ENCODE measurements at places on chromosomes 5 and 9.
A peak's percentile ranks its signal among the peaks of the same experiment; 100 is the strongest.

- no peak for DNase-seq
Observed at GRCh38 chr9:79759460-79759859, 187.7 kb downstream of the TLE4 start.

- DNase-seq = peak; percentile 89
Observed at GRCh38 chr5:96807075-96807654, 580 bp downstream of the ERAP1 start.

GRCh38 chr5:81021951-81022687 lies 62.0 kb downstream of the RASGRF2 start:
- DNase-seq = no peak

GRCh38 chr9:88182501-88182900 lies 44.2 kb upstream of the SPATA31C2 start:
- DNase-seq = no peak

DNA sequence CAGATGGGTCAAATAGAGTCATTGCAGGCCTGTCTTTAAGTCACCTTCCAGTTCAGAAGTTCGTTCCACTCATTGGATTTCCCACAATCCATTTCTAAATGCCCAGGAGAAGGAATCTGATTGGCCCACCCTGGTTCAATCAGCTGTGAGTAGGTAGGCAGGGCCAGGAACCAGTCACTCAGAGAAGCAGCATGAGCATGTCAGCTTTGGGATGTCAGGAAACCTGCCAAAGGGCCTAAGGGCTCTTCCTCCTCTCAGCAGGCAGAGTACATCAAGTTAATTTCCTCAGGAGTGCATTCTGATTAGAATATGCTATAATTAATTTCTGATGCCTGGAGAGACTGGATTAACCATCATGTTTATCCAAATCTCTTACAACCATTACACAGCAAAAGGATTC lies 412.9 kb upstream of the CCNH start:
- DNase-seq = no peak

GRCh38 chr9:19411316-19411715 lies 2.5 kb downstream of the ACER2 start:
- no peak for DNase-seq

DNA sequence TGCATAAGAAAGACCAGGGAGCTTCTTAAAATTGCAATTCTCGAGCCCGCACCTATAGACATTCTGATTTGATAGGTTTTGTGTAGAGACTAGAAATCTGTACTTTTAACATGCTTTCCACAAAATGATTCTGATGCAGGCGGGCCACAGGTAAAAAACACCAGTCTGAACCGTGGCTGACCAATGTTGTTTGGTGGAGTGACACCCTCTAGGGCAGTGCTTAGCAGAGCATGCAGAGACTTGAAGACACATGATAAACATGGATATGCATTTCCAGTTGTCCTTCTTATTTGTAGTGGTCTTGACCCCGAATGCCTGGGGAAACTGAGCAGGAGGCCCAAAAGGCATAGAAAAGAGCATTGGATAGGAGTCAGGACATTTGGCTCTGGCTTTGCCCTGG lies 10.5 kb upstream of the COL15A1 start:
- peak; percentile 16 for DNase-seq

DNA sequence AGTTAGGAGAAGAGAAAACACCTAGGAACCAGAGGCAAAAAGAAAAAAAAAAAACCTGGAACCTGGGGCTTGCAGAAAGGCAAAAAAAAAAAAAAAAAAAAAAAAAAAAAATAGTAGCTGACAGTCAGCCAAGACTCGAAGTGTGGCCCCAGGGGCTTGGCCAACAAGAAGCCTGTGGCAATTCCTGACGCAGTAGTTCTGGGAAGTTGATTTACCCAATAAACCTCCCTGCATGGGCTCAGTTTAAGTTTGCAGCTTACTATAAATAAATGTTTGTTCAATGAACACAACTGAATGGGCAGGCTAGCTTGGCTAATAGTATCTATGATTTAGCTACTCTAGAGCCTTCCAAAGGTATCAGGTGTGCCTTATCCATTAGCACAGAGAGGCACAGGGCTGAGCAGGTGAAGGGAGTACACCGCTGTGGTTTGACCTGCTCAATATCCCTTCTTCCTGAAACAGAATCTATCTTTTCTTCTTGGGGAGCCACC lies 21.3 kb upstream of the GLRX start:
- DNase-seq = no peak

DNA sequence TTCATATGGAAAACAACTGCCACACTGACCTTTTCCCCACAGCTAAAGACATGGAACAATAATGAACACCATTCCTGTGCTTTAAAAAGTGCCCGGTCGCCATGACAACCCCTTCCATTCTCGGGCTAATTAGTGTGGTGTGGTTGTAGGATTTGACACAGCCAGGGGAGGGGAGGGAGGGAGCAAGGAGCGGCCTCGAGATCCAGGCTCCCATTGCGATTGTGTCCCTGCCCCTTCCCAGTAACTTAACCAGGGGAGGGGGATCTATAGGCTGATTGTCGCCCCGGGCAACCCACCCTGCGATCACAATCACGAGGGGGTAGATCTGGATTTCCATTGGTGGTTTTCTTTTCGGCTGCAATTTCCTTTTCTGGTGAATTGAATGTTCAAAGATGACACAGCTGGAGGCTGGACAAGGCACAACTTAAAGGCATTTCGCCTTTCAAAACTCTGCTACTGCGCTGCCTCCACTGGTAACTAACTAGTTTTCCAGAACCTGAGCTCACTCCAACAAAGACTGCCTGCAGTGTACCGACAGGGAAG lies 96.7 kb upstream of the RETREG1 start:
- DNase-seq = no peak

GRCh38 chr5:134435560-134435959 lies 23.9 kb upstream of the CDKN2AIPNL start:
- DNase-seq = peak; percentile 13

- no peak for DNase-seq
Observed at GRCh38 chr5:135667673-135668072, 88.9 kb upstream of the CXCL14 start.

DNA sequence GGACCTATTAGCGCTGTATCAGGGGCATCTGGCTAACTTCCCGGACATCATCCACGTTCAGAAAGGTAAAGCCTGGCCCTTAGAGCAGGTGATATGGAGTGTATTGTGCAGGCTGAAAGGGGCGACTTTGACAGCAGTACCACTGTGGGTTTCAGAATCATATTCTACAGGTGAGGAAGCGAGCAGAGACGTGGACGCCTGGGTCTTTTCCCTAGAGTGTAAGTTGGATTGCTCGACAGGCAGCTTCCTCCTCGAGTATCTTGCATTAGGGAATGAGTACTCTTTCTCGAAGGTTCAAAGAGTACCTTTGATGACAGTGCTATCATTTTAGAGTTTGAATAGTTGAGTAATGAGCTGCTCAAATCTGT lies 1.9 kb downstream of the SNX18 start:
- DNase-seq = no peak

DNA sequence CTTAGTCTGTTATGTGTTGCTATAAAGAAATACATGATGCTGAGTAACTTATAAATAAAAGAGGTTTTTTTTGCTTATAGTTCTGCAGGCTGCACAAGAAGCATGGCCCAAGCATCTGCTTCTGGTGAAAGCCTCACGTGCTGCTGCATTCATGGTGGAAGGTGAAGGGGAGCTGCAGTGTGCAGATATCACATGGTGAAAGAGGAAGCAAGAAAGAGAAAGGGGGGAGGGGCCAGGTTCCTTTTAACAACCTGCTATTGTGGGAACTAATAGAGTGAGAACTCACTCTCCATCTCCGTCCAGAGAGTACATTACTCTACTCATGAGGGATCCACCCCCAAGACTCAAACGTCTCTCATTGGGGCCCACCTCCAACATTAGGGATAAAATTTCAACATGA lies 12.5 kb upstream of the PARP8 start:
- no peak for DNase-seq

GRCh38 chr5:133202066-133202665 lies 150.4 kb downstream of the HSPA4 start:
- no peak for DNase-seq

DNA sequence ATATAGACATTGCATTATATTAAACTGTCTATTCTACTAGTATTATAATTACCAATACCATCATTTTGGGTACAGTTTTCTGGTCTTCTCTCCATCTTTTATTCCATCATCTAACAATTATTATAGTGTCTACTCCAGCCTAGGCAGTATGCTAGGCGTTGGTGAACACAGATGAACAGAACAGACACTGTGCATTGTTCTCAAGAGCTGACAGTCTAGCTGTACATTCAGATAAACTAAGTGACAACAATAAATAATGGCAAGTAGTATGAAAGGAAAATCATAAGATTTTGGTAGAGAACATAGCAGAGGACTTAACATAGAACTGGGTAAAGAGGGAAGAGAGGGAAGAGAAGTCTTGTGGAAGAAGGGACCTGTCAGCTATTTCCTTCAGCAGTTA lies 12.5 kb upstream of the SGCD start:
- DNase-seq = no peak

- DNase-seq = no peak
Observed at GRCh38 chr5:161086461-161086860, 234.4 kb upstream of the ATP10B start.

- no peak for DNase-seq
Observed at GRCh38 chr5:10746711-10747110, 14.3 kb downstream of the DAP start.

GRCh38 chr9:137232510-137232909 lies 1.8 kb downstream of the SLC34A3 start:
- no peak for DNase-seq

DNA sequence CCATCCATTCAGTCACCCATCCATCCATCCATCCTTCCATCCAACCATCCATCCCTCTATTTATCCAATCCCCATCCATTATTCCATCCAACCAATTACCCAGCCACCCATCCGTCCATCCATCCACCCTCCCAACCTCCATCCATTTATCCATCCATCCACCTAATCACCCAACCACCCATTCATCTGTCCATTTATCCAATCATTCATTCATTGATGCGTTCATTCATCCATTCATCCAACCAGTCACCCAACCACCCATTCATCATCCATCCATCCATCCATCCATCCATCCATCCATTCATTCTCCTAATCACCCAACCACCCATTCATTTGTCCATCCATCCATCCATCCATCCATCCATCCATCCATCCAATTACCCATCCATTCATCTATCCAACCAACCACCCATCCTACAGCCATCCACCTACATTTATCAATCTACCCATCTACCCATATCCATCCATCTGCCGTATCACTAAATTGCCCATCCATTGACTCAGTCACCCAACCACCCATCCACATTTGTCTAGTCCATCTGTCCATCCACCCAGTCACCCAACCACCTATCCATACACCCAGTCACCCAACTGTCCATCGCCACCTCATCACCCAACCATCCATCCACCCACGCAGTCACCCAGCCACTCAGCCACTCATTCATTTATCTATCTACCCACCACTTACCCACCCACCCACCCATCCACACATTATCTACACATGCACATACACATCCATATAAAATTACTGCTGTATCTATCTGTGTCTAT lies 165.4 kb downstream of the TRIO start:
- DNase-seq = no peak

- no peak for DNase-seq
Observed at GRCh38 chr9:109683521-109683920, 96.5 kb upstream of the PALM2AKAP2 start.

- no peak for DNase-seq
Observed at GRCh38 chr5:55027595-55027994, 3.5 kb downstream of the GZMK start.

DNA sequence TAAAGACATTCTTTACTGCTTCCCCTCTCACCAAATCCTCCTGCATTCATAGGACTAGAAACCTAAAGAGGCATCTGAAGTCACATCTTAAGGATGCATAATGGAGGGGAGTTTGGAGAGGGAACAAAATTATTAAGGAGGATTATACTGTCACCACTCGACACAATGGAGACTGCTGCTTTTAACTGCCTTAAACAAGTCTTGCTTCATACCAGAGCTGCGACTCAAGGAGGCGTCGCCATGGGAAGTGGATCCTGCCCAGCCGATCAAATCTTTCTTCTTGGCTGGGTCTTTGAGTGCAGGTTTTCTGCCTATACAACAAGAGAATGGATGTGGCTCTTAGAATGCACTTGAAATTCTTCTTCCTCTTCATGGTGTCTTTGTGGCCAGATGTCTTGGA lies 66.7 kb upstream of the FOXE1 start:
- DNase-seq = no peak

GRCh38 chr9:70601000-70601951 lies 186.8 kb upstream of the KLF9 start:
- no peak for DNase-seq

- DNase-seq = no peak
Observed at GRCh38 chr5:72785801-72786200, 30.7 kb upstream of the TNPO1 start.

DNA sequence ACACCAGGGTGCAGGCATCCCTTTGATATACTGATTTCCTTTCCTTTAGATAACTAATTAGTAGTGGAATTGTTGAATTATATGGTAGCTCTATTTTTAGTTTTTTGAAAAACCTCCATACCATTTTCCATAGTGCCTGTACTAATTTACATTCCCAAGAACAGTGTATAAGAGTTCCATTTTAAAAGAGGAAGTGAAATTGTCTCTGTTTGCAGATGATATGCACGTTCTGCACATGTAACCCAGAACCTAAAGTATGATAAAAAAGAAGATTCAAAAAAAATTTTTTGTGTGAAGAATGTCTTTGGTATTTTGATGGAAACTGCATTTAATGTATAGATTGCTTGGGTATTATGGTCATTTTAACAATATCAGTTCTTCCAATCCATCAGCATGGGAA lies 424.0 kb upstream of the CCNH start:
- no peak for DNase-seq

- no peak for DNase-seq
Observed at GRCh38 chr5:10565785-10566542, 2.1 kb downstream of the ANKRD33B start.

GRCh38 chr9:124725068-124725452 lies 46.1 kb downstream of the NR6A1 start:
- no peak for DNase-seq

DNA sequence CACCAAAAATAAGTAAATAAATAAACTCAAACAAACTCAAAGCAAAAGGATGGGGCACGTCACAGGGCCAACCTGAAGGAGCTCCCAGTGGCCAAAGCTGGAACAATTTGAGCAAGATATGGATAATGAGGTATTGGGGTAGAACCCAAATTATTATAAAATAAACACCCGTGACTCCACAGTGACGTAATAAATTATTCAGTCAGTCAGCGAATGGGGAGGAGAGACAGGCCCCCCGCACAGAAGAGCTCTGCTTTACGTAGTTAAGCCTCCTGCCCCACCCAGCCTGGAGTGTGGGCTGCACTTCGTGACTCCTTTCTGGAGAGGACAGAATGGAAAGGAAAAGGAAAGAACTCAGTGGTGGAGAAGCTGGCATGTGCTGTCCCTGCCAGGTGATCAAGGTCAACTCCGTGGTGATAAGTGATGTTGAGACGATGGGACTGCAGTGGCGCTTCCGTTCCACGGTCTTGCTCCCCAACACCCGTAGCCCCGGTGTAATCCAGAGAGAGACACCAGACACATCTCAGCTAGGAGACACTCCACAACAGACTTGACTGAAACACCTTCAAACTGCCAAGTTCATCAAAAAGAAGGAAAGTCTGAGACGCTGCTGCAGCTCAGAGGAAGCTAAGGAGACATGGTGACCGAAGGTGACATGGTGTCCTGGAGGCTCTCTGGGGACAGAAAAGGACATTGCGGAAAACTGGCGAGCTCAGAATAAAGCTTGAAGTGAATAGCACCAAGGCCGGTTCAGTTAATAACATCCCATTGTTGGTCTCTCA lies 83.3 kb upstream of the COL5A1 start:
- DNase-seq = no peak

GRCh38 chr5:5078009-5078897 lies 61.9 kb upstream of the ADAMTS16 start:
- no peak for DNase-seq
